Stomach (tissue), 19 donors: ENCODE measurements at places on chromosomes 7 and 10. TPM values are rescaled to one million over a fixed set of nuclear protein-coding genes. Genes with fewer than 3 reads are reported as not detected.
A peak's percentile ranks its signal among the peaks of the same experiment; 100 is the strongest.

GRCh38 chr7:99451936-99452335 is 13.2 kb downstream of the CPSF4 start:
- no peak overlapping the region for H3K4me3 ChIP-seq
- H3K36me3 ChIP-seq, result peaks cover 100% of the 10 kb centered on the region
- H3K27ac ChIP-seq, result no peak overlapping the region

GRCh38 chr7:131235489-131236317 is 92.0 kb upstream of the MKLN1 start:
- no peak overlapping the region for H3K27ac ChIP-seq
- DNase-seq, result peak; percentile 29
- H3K4me3 ChIP-seq, result no peak overlapping the region
- no peaks in the 10 kb centered on the region for H3K4me1 ChIP-seq

ZNF485 gene
- not detected for total RNA-seq

DNA sequence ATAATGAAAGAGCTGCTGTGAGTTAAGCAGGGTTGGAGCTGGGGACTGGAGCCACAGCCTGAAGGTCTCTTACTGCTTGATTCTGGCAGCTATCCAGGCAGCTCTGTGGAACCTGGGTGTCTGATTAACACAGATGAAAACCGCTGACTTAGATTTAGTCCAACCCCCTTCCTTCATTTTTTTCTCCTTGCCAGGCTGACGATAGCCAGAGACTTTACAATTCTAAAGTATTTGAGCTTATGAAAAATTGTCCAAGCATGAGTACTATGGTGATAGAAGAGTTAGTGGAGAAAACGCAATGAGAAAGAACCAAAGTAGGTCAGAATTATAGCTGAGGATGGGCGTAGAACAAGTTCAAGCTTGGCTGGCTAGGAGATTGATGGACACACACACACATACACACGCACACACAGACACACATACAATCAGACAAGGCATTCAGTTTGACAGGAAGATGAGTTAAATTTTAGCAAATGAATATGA is 13.5 kb upstream of the GPR85 start:
- H3K27me3 ChIP-seq, result no peaks in the 10 kb centered on the region
- H3K4me1 ChIP-seq, result no peaks in the 10 kb centered on the region
- no peak overlapping the region for H3K4me3 ChIP-seq
- H3K36me3 ChIP-seq, result no peaks in the 10 kb centered on the region

GRCh38 chr10:19817231-19817933 is 1.1 kb downstream of the PLXDC2 start:
- H3K36me3 ChIP-seq, result no peaks in the 10 kb centered on the region
- H3K4me3 ChIP-seq, result peak overlapping the region; percentile 64
- peaks cover 33% of the 10 kb centered on the region for H3K4me1 ChIP-seq
- H3K27ac ChIP-seq, result peak overlapping the region; percentile 85

DNA sequence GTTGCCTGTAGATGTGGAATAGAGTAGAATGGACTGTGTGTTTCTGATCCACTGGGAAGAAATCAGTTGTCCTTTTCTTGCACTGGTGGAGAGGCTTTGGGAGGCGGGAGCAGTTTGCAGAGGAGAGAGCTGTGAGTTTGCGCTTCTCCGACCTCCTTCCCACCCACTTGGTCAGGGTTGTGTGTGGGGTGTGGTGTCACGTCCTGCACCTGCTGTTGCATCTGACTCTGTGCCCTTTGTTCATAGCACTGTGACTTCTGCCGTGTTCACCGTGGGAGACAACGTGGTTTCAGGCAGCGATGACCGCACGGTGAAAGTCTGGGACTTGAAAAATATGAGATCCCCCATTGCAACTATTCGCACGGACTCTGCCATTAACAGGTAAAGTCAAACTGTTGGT is 67.8 kb downstream of the WDR37 start:
- H3K4me3 ChIP-seq, result no peak overlapping the region
- no peak for DNase-seq
- H3K27ac ChIP-seq, result no peak overlapping the region
- H3K36me3 ChIP-seq, result peaks cover 51% of the 10 kb centered on the region
- no peaks in the 10 kb centered on the region for H3K27me3 ChIP-seq

HIP1 gene
- total RNA-seq, result 8.4 TPM

DNA sequence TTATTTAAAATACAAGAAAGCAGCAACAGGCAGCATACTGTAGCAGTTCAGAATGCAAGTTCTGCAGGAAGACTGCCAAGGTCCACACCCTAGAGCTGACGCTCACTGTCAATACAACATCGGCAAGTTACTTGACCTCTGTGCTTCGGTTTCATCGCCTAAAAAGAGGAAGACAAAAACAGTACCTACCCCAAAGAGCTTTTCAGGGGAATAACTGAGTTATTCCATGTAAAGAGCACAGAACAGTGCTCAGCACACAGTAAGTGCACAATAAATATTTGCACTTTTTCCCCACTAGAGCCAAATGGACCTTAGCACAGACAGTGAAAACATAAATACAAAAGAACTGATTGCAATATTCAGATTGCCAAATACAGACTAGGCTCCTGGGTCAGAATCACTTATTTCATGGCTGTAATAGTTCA is 88.6 kb downstream of the USP6NL start:
- H3K4me3 ChIP-seq, result no peak overlapping the region
- H3K27me3 ChIP-seq, result no peaks in the 10 kb centered on the region
- H3K27ac ChIP-seq, result no peak overlapping the region
- H3K36me3 ChIP-seq, result peaks cover 3% of the 10 kb centered on the region
- DNase-seq, result no peak

- no peak for DNase-seq
- H3K27ac ChIP-seq, result peak overlapping the region; percentile 4
- H3K4me3 ChIP-seq, result no peak overlapping the region
- H3K27me3 ChIP-seq, result no peaks in the 10 kb centered on the region
- H3K36me3 ChIP-seq, result no peaks in the 10 kb centered on the region
Measured at GRCh38 chr10:44180321-44181168, 204.4 kb downstream of the CXCL12 start.

DNA sequence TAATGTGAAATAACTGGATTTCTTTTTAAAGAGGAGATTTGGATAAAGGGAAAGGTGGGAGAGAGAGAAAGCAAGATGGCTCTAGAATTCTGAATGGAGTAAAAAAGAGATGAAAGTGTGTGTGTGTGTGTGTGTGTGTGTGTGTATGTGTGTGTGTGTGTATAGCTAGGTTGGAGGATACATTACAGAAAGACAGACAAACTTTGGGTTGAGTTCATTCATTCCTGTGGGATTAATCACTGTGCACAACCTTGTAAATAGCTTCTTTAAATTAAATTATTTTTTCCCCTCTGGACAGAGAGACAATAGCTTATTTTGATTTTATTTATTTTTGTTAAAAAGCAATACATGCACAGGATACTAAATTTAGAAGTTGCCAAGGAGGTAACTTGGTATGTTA is 7.5 kb downstream of the ASB4 start:
- no peak overlapping the region for H3K27ac ChIP-seq
- no peaks in the 10 kb centered on the region for H3K36me3 ChIP-seq
- no peaks in the 10 kb centered on the region for H3K27me3 ChIP-seq
- no peak for DNase-seq
- H3K4me3 ChIP-seq, result no peak overlapping the region

DNA sequence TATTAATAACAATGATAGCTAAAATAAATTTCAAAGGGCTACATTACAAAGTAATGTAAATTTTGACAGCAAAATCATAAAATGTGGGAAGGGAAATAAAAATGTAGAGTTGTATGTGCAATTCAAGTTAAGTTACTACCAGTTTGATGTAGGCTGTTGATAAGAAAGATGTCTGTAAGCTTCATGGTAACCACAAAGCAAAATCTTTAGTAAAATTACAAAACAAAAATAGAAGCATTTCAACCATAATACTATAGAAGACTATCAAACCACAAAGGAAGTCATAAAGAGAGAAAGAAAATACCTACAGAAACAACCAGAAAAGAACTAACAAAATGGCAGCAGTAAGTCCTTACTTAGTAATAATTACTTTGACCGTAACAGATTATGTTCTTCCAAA is 99.1 kb downstream of the C7orf25 start:
- H3K4me1 ChIP-seq, result no peaks in the 10 kb centered on the region
- DNase-seq, result no peak
- H3K36me3 ChIP-seq, result no peaks in the 10 kb centered on the region
- no peak overlapping the region for H3K27ac ChIP-seq
- no peaks in the 10 kb centered on the region for H3K27me3 ChIP-seq
- no peak overlapping the region for H3K4me3 ChIP-seq

GRCh38 chr7:48384180-48384752 is 213.0 kb downstream of the ABCA13 start:
- no peak overlapping the region for H3K4me3 ChIP-seq
- no peaks in the 10 kb centered on the region for H3K36me3 ChIP-seq
- no peaks in the 10 kb centered on the region for H3K4me1 ChIP-seq
- H3K27me3 ChIP-seq, result no peaks in the 10 kb centered on the region

GRCh38 chr7:158024881-158025280 is 562.7 kb downstream of the PTPRN2 start:
- H3K27me3 ChIP-seq, result no peaks in the 10 kb centered on the region
- H3K4me1 ChIP-seq, result peaks cover 25% of the 10 kb centered on the region
- no peaks in the 10 kb centered on the region for H3K36me3 ChIP-seq
- no peak overlapping the region for H3K4me3 ChIP-seq

DNA sequence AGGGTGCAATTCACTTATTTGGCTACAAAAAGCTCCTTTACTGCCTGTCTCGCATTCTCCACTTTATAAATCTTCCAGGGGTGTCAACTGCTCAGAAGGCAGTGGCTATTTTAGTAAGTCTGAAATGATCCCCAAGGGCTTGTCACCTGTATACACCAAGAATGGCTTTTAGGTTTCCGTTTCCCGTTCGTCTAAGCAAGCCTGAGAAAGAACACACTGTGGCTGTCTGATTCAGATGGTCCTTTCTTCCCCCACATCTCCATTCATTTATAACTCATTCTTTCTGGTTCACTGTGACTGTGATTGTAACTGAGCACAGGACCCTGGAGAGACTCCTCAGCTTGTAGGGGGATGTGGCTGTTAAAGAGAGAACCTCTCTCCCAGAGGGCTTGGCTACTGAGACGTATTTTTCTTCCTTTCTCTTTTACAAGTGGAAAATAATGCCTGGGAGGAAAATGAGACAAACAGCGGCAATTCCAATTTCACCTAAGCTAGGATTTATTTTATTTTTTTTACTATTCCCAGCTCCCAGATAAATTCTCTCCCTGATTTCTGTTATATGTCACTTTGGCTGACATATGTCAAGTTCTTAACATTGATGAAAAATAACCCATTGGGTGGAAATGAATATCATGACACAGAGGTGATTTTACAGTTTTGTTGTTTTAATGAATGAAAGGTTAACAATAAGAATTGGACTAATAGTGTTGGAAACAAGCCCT is 129.3 kb downstream of the FAM107B start:
- H3K4me3 ChIP-seq, result no peak overlapping the region
- no peak for DNase-seq
- no peaks in the 10 kb centered on the region for H3K36me3 ChIP-seq
- H3K27me3 ChIP-seq, result no peaks in the 10 kb centered on the region
- H3K27ac ChIP-seq, result no peak overlapping the region

- H3K27ac ChIP-seq, result no peak overlapping the region
- H3K4me3 ChIP-seq, result no peak overlapping the region
- no peaks in the 10 kb centered on the region for H3K27me3 ChIP-seq
- H3K36me3 ChIP-seq, result no peaks in the 10 kb centered on the region
- DNase-seq, result no peak
Measured at GRCh38 chr7:11625669-11626068, 206.3 kb downstream of the THSD7A start.

DNA sequence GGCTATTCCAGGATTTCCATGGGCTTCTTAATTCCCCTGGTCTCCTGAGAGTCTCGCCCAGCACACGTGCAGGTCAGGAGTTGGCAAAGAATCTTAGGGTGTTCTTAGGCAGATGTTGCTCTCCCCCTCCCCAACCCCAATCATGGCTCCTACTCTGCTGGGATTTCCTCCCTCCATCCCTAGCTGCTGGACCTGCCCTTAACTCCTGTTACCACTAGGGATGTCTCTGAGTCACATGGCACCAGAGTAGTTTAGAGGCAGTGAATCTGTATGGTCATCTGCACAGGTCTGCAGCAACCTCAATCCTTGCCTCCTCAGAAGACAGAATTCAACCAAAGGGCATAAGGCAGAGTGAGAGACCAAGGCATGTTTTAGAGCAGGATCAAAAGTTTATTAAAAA is 51.8 kb upstream of the CHST3 start:
- H3K36me3 ChIP-seq, result no peaks in the 10 kb centered on the region
- no peak overlapping the region for H3K27ac ChIP-seq

KLLN gene
- total RNA-seq, result not detected

- H3K4me1 ChIP-seq, result peaks cover 28% of the 10 kb centered on the region
- no peaks in the 10 kb centered on the region for H3K36me3 ChIP-seq
- peak overlapping the region; percentile 37 for H3K27ac ChIP-seq
- H3K27me3 ChIP-seq, result no peaks in the 10 kb centered on the region
- no peak overlapping the region for H3K4me3 ChIP-seq
- no peak for DNase-seq
Measured at GRCh38 chr10:44935201-44935965, 24.2 kb upstream of the RASSF4 start.

SLC39A12 gene
- total RNA-seq, result not detected

DNA sequence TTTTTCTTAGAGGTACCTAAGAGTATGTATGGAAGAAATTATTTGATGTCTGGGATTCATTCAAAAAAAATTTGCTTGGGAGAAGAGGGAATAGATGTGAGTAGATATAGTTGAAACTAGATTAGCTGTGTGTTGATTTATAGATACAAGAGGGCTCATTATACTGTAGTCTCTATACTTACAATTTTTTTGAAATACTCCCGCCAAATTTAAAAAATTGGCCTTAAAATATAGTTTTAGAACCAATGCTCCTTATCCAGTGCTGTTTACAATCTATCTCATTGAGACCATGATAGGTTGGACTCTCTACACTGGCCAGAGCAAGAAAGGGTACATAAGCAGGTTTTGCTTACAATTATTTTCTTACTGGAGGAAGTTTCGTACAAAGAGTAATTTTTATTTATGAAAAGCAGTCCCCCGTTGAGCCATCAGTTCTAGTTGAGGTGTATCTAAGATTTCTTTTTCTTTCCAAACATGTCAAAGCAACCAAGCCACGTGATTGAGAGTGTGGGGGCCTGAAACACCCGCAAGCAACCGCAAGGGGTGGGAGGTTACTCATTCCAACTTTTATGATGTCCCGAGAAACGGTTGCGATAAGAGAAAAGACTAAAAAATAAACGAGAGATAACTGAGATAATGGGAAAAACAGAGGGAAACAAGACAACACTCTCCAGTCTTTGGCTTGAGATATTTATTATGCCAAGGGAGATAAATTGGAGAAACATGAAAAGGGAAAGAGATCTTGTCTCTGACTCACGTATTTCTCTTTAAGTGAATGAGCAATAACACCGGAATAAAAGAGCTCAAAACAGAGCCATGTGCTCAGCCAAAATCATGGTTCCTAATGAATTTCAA is 729.2 kb downstream of the LRMDA start:
- no peak for DNase-seq
- no peaks in the 10 kb centered on the region for H3K4me1 ChIP-seq
- no peak overlapping the region for H3K27ac ChIP-seq

GRCh38 chr10:3776796-3777571 is 8.0 kb downstream of the KLF6 start:
- peak overlapping the region; percentile 100 for H3K27ac ChIP-seq
- no peaks in the 10 kb centered on the region for H3K27me3 ChIP-seq
- H3K4me1 ChIP-seq, result peaks cover 53% of the 10 kb centered on the region
